ENCODE measurements at places on chromosomes 7 and 10. TPM values are rescaled to one million over a fixed set of nuclear protein-coding genes. Genes with fewer than 3 reads are reported as not detected.

C10orf143 gene
- total RNA-seq = 5.7 TPM

- no peak overlapping the region for H3K27ac ChIP-seq
- no peak for DNase-seq
- no peaks in the 10 kb centered on the region for H3K36me3 ChIP-seq
- H3K4me1 ChIP-seq = no peaks in the 10 kb centered on the region
- H3K4me3 ChIP-seq = no peak overlapping the region
- H3K27me3 ChIP-seq = no peaks in the 10 kb centered on the region
These were observed 303.1 kb downstream of the FZD1 start for GRCh38 chr7:91567081-91568012.

GRCh38 chr7:155584763-155585531, 38.6 kb upstream of the CNPY1 start:
- H3K36me3 ChIP-seq = no peaks in the 10 kb centered on the region
- peaks cover 3% of the 10 kb centered on the region for H3K27me3 ChIP-seq
- no peaks in the 10 kb centered on the region for H3K4me1 ChIP-seq
- no peak for DNase-seq
- no peak overlapping the region for H3K4me3 ChIP-seq
- no peak overlapping the region for H3K27ac ChIP-seq

GRCh38 chr7:66198469-66198868, 6.7 kb upstream of the TPST1 start:
- H3K4me1 ChIP-seq = peaks cover 4% of the 10 kb centered on the region
- no peak for DNase-seq
- H3K36me3 ChIP-seq = no peaks in the 10 kb centered on the region
- H3K4me3 ChIP-seq = no peak overlapping the region

ATP5F1C gene
- total RNA-seq = 272 TPM

MYOF gene
- 57.0 TPM for total RNA-seq

ZNF775 gene
- total RNA-seq = 6.0 TPM

DNA sequence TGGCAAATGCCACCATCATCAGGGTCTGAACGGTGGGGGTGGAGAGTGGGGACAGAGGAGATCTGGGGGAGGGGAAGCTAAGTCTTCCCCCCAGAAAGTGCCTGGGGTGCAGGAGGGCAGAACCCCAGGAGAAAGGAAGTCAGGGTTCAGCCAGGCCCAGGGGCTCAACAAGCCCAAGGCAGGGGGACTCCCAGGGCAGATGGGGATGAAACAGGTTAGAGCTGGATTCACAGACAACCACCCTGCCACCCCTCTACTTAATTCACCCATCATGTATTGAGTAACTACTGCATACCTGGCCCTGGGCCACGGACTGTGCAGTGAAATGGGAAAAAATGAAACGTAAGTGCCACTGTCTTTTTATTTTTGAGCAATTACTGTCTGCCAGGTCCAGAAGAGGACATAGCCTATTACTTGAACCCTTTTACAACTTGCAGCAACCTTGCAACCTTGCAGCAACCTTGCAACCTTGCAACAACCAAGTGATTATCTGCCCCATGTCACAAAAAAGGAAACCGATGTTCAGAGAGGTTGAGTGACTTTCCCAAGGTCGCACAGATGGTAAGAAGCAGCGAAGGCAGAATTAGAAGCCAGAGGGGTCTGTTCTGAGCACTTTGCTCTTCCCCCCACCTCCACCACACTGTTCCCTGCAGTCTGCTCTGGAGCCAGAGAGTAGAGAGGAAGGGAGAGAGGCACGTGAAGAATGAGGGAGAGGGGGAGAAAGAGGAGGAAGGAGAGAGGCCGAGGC, 4.8 kb downstream of the ELN start:
- no peaks in the 10 kb centered on the region for H3K36me3 ChIP-seq
- DNase-seq = no peak
- no peak overlapping the region for H3K27ac ChIP-seq

DNA sequence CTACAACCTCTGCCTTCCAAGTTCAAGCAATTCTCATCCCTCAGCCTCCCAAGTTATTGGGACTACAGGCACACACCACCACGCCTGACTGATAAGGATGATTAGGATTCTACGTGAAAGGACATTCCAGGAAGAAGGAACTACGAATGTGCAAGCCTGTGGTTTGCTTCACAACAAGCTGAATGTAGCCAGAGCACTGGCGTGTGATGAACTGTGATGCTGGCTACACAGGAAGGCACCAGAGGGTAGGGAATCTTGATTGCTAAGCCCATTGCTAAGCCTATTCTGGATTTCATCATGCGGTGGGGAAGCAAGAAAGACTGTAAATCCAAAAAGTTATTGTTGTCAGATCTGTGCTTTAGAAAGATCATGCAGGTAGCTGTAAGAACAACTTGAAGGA, 72.3 kb upstream of the SRRM3 start:
- DNase-seq = no peak
- H3K27me3 ChIP-seq = no peaks in the 10 kb centered on the region
- no peak overlapping the region for H3K27ac ChIP-seq
- peaks cover 7% of the 10 kb centered on the region for H3K4me1 ChIP-seq
- no peaks in the 10 kb centered on the region for H3K36me3 ChIP-seq

- H3K27me3 ChIP-seq = no peaks in the 10 kb centered on the region
- H3K36me3 ChIP-seq = no peaks in the 10 kb centered on the region
- H3K4me1 ChIP-seq = no peaks in the 10 kb centered on the region
- no peak for DNase-seq
These were observed 23.4 kb downstream of the SLC26A3 start for GRCh38 chr7:107779647-107780099.

GRCh38 chr10:119190353-119190752, 11.7 kb upstream of the PRDX3 start:
- no peak overlapping the region for H3K27ac ChIP-seq
- no peak for DNase-seq
- H3K4me1 ChIP-seq = peaks cover 6% of the 10 kb centered on the region
- no peaks in the 10 kb centered on the region for H3K27me3 ChIP-seq

GRCh38 chr10:397321-398068, 262.2 kb downstream of the ZMYND11 start:
- no peak overlapping the region for H3K4me3 ChIP-seq
- no peak overlapping the region for H3K27ac ChIP-seq
- no peak for DNase-seq
- no peaks in the 10 kb centered on the region for H3K36me3 ChIP-seq
- no peaks in the 10 kb centered on the region for H3K4me1 ChIP-seq
- H3K27me3 ChIP-seq = no peaks in the 10 kb centered on the region

DNA sequence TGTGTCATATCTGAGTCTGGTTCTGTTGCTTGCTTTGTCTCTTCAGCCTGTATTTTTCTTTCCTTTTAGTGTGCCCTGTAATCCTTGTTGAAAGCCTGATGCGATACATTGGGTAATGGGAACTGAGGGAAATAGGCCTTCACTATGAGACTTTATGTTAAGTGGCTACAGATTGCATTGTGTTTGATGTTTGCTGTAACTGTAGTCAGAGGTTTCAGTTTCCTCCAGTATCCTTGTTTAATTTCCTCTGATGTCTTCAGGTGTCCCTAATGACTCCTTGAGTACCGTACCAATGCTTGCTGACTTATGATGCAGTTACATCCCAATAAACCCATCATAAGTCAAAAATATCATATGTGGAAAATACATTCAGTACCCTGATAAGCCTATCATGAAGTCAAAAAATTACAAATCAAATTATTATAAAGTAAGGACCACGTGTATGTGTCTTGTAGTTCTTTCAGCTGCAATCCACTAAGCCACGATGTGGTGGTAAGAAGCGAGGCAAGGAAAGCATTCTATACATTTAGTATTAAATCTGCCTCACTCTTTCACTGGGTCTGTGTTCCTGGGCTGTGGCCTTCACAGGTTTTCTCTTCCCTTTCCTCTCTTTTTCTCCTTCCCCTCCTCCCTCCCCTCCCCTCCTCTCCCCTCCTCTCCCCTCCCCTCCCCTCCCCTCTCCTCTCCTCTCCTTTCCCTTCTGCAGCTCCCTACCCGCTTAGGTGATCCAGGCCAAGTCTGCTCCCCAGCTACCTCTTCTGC, 13.3 kb upstream of the GIMAP6 start:
- no peak overlapping the region for H3K4me3 ChIP-seq
- no peaks in the 10 kb centered on the region for H3K27me3 ChIP-seq
- H3K27ac ChIP-seq = no peak overlapping the region
- DNase-seq = no peak
- H3K4me1 ChIP-seq = peaks cover 42% of the 10 kb centered on the region

DNA sequence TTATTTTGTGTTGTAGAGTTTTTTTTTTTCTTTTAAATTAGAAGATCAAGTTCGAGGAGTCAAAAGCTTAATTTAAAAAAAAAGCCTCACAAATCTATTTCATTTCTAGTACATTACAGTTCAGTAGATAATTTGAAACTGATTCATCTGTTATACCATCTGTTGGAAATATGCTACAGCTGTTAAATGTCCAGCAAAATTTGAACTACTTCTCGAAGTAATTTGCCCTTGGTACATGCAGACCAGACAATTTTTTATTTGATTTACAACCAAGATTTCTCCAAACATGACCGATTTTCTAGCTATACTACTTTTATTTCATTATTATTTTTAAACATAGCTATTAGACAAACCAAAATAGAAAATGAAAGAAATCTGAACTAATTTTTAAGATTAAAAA, 647.9 kb downstream of the CNTNAP2 start:
- H3K4me3 ChIP-seq = no peak overlapping the region
- H3K27ac ChIP-seq = no peak overlapping the region
- DNase-seq = no peak
- no peaks in the 10 kb centered on the region for H3K36me3 ChIP-seq
- no peaks in the 10 kb centered on the region for H3K4me1 ChIP-seq

GRCh38 chr10:27503498-27504006, 552 bp upstream of the RAB18 start:
- peak overlapping the region; percentile 57 for H3K27ac ChIP-seq
- H3K4me1 ChIP-seq = peaks cover 31% of the 10 kb centered on the region
- peak overlapping the region; percentile 66 for H3K4me3 ChIP-seq
- no peaks in the 10 kb centered on the region for H3K36me3 ChIP-seq

GRM8 gene
- not detected for total RNA-seq

Data from CD8-positive, alpha-beta memory T cell (primary cell).